ENCODE measurements at places on chromosomes 5 and 9.

DNA sequence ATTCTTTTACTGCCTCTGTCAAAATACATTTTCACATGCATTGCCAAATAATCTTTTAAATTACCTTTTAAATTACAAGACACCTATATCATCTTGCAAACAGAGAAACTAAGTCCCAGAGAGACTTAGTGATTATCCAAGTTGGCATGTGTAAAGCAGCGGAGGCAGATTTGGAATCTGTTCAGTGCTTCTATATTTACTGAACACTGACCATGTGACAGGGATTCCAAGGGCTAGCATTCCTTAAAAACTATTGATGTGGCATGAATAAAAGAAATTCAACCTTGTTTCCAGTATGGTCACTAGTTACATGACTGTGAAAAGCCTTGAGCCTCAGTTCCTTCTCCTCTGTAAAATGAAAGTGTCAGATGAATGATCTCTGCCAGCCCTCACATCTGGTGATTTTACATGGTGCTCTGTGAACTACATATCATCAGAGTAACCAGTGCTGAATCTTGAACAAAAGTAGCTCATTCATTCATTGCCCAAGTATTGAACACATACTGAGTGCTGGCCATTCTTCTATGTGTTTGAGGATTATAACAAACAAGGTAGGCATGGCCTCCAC lies 71.9 kb upstream of the PPP1R2B start:
- DNase-seq: no peak

- DNase-seq: no peak
Measured at GRCh38 chr9:79973627-79974026, 401.9 kb downstream of the TLE4 start.

DNA sequence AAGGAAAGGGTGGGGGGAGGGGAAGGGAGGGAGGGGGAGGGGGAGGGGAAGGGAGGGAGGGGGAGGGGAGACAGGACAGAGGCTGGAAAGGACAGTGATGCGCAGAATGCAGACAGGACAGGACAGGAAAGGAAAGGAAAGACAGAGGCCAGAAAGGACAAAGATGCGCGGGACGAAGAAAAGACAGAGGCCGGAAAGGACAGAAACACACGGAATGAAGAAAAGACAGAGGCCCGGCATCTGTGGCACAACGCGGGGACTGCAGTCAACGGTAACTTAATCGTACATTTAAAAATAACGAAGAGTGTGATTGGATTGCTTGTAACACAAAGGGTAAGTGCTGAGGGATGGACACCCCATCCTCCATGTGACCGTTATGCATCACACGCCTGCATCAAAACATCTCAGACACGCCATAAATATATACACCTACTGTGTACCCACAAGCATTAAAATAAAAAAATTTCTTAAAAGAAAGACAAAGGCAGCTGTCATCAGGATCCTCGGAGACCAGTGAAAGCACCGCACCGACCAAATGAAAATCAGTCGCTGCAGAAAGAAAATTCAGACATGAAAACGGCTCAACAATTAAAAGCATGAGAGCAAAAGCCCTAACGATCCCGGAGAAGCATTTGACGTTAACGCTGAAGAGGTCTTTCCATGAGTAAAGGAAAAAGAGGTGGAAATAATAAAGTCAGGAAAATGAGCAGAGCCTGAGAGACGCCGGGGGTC lies 52.9 kb upstream of the EXOC3 start:
- DNase-seq: no peak

DNA sequence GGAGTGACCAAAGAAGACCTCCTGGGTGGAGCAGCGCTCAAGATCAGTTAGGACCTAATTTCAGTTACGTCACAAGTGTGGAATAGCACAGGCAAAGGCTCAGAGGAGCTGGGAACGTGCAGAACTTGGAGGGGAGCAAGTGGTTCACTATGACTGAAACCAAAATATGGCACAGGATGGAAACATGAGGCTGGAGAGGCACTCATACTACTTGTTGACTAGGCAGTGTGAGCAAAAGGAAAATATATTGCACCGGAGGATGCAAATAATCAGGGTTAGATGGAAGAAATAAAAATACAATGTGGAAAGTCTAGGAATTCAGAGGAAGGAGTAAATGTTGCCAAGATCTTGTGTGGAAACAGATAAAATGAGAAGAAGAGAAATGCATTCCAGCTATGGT lies 148.3 kb downstream of the DCP2 start:
- DNase-seq: no peak

GRCh38 chr5:1435369-1435768 lies 9.9 kb downstream of the SLC6A3 start:
- no peak for DNase-seq

DNA sequence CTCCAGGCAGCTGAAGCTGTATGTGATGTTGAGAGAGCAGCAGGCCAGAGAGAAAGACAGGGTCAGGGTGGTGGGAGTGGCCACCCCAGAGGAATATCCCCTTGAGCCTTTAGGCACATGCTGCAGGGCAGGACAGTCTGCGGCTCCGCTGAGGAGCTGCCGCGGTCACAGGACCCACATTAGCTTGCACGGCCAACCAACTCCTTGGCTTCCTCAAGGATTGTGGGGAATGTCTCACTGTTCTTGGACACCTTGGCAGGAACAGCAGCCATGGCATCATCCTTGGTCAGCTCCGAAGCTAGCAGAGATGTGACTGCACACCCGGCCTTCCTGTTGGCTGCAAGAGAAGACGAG lies 27.8 kb downstream of the PCDHGC5 start:
- no peak for DNase-seq

DNA sequence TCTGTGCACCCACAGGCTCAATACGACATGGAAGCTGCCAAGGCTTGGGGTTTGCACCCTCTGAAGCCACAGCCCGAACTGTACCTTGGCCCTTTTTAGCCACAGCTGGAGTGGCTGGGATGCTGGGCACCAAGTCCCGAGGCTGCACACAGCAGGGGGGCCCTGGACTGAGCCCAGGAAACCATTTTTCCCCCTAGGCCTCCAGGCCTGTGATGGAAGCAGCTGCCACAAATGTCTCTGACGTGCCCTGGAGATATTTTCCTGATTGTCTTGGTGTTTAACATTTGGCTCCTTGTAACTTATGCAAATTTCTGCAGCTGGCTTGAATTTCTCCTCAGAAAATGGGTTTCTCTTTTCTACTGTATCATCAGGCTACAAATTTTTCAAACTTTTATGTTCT lies 82.3 kb upstream of the LPAR1 start:
- no peak for DNase-seq

DNA sequence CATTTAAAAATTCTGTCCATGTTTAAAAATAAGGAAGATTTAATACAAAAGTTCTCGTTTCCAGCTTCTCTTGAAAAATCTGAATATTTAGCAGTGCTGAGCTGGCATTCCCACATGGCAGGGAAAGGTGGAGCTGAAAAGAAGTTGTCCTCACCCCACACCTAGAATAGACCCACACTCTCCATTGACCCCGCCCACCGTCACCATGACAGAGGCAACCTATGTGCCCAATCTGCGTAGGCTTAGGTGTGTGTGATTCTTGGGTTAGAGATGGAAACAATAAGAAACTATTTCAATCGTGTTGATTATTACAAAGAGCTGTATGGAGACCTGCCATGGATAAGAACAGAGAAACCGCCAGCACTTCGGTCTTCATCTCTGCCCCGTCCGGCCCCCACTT lies 8.9 kb upstream of the STK32A start:
- DNase-seq: no peak

DNA sequence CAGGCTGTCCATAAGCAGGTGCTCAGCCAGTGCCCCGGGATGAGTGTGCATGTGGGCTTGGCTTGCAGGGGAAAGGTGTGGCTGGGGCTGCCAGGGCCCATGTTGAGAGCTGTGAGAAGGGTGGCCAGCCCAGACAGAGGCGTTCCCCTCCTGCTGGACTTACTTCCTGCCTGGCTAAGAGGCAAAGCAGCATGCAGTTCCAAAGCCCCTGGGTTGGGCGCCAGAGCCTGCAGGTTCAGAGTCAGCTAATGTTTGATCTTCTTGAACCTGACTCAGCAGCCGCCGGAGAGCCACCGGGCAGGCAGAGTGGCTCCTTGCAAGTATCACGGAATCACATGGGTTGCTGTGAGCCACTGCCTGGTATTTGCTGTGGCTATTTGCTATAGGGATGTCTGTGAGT lies 168.4 kb upstream of the MAP1B start:
- no peak for DNase-seq

GRCh38 chr5:5885782-5886181 lies 463.3 kb downstream of the ICE1 start:
- DNase-seq: no peak

DNA sequence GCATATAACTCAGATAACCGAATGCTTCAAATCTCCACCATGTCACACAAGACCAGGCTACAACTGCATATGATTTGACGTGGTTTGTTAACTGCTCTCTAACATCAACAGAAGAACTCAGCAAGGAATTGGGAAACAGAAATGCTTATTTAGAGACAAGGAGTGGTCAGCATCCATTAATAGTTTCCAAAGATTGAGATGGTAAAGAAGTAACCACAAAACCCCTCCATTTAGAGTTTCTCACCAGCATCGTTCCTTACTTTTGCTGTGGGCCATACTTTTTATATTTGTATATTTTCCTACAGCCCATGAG lies 25.2 kb downstream of the DPYSL3 start:
- DNase-seq: no peak

- peak; percentile 58 for DNase-seq
Measured at GRCh38 chr9:14320271-14321181, 6.6 kb upstream of the NFIB start.

GRCh38 chr5:178462816-178463215 lies 127.4 kb downstream of the COL23A1 start:
- no peak for DNase-seq

- no peak for DNase-seq
Measured at GRCh38 chr9:132810314-132810713, 67.8 kb downstream of the AK8 start.

DNA sequence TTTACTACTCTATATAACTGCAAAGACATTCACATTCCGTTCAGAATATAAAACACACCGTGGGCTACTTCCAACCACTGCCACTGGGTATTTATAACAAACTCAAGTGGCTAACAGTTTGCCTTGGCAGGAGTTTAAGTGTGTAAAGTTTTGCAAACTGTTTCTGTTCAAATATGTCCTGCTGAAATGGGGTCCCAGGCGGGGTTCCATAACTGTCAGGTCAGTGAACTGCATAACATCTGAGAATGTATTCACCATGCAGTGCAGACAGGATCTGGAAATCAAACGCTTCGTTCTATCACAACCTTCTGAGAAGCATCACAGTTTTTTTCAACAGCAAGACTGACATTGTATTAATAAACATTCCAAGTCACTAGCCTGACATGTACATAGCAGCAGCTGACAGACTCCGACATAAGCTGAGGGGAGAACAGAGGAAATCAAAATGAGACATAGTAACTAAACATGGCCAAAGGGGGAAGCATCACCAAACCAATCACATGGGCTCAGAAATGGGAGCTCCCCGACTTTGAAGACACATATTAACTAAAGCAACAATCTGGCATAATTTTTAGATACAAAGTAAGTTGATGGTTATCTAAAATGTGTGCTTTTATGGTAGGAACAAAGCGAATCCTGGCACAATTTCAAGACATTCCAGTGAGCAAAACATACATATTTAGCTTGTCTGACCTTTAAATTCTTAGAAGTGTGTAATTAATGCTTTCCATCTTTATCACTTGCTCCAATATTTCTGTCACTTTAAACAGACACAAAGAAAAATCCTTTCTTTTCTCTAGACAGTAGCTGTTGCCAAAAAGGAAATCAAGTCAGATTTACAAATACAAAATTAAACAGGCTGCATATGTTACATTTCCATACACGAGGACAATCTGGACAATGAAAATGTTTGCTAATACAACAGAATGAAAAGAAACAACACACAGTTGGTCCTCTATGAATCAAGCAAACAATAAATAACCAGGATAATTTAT lies 156.8 kb downstream of the MAPKAP1 start:
- DNase-seq: no peak

DNA sequence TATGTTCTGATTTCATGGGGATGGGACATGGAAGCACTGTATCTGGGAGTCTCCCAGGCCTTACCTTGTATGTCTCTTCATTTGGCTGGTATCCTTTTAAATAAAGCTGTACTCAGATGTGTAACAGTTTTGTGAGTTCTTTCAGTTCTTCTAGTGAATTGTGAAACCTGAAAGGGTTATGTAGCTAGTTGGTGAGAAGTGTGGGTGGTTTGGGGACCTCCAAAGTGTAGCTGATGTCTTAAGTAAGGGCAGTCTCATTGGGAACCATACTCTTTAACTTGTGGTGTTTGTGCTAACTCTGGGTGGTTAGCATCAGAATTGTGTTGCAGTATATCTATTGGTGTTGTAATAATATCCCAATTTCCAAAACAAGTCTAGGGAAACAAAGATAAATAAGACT lies 166.9 kb upstream of the CCNH start:
- no peak for DNase-seq

DNA sequence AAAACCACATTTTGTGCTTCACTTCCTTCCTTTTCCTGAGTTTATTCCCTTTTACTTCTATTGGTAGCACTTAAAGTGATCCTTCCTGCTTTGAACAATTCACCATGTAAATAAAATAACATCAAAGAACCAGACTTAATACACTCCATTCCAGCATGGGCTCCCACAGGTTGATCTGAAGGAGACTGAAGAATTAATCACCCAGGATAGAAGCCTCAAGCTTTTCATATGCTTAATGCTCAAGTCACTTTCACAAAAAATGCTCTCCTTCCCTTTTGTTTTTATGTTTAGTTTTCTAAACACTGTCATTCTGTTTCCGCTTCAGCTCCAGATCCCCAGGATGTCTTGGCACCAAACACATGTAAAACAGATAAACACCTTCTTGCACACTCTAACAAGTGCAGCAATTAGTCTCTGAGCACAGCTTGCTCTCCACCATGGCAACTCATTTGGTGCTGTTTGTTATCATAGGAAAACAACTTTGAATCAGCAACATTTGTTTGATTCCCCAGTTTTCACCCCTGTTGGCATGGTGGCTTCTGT lies 37.0 kb downstream of the DMRTA1 start:
- DNase-seq: no peak

DNA sequence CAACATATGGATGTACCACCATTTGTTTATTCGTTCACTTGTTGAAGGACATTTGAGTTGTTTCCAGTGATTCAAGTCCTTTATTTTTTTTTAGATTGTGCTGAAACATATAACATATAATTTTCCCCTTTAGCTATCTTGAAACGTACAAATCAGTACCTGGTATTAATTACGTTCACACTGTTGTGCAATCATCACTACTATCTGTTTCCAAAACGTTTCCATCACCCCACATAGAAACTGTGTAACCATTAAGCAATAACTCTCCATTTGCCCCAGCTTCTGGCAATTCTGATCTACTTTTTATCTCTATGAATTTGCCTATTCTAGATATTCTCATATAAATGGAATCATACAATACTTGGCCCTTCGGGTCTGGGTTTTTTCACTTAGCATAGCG lies 116.0 kb downstream of the FGF1 start:
- no peak for DNase-seq

DNA sequence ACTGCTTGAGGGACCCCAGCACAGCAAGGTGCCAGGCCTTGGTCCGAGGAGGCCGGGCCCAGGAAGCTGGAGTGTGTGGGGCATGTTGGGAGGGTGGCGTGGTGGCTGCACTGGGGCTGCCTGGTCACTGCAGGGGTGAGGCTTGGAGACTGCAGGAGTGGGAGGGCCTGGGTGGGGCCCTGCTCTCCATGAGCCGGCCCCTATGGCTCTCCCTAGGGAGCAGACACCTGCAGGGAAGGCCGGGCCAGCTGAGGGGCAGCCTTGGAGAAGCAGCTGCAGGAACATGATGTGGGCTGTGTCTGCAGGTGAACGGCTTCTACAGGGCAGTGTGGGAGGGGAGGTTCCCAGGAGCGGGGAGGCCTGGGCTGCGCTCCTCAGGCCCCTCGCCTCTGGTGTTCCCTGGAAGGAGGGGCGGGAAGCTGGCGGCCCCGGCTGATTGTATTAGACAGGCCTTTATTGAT lies 41.7 kb upstream of the TMEM250 start:
- no peak for DNase-seq

- DNase-seq: no peak
Measured at GRCh38 chr5:160802592-160802991, 49.4 kb downstream of the ATP10B start.

Data from RKO (cell line).